ENCODE measurements at places on chromosomes 3 and 15.

GRCh38 chr15:76988867-76989780 is 5.8 kb upstream of the PSTPIP1 start:
- no peak for DNase-seq

DNA sequence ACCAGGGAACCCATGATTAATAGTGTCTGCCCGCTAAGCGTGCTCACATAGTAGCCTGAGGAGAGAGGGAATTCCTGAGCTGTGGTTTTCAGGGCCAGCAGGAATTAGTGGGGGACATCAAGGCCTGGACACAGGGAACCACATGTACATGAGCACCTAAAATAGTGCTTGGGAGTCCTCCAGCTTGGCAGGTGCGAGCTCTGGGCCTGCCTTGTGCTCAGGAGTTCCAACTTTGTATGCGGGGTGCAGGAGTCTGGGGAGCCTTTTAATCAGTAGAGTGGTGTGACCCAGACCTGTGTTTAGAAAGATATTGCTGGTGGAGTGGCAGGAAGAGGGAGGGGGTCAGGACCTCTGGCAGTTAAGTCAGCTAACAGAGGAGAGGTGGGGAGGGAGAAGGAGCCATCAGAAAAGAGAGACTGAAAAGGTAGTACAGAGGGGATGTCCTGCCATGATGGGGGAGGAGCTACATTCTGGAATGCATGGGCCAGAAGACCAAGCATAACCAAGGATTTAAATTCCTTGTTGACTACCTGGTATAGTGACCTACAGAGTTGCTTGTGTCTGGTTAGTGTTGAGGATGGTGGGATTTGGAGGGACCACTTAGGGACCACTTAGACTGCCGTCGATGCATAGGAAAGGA is 1.9 kb downstream of the DAG1 start:
- DNase-seq: no peak

DNA sequence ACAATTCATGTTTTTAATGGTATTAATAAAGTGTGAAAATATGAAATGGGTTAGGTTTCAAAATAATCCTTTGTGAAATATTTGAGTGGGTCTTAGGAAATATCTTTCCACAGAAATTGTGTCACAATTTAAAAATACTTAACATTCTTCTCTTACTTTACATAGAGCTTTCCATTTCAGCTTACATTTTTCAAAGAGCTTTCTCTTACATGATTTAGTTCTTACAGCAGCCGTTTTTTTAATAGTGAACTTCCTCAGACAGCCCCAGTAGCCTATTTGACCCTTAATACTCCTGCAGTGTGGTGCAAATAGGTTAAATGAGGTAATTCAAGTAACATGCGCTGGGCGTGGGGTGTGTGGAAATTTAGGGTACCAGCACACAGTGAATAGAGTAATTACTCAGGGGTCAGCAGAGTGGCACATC is 21.8 kb downstream of the P2RY12 start:
- no peak for DNase-seq

DNA sequence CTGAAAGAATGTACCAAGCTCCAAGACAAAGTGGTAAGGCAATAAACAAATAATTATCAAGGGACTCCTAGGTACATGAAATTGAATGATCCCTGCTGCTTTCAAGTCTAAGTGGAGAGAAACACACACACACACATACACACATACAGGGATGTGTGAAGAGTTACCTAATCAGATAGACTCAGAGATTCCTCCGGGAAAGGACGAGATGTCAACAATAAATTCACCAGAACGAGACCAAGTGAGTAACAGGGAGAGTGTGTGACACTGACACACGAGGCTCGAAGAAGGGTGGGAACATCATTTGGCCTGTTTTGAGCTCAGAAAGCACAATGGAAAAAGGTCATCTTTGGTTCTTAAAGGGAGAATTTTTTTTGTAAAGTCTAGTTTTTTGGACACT is 13.4 kb downstream of the LRIG1 start:
- DNase-seq: no peak

- no peak for DNase-seq
Observed at GRCh38 chr3:23385327-23385726, 182.2 kb downstream of the UBE2E2 start.

- no peak for DNase-seq
Observed at GRCh38 chr15:71463156-71463665, 347.1 kb upstream of the NR2E3 start.

GRCh38 chr15:97903971-97904572 is 56.4 kb upstream of the ARRDC4 start:
- DNase-seq: peak; percentile 44

All from HFF-Myc (cell line).